Left hindlimb (tissue), 1 donor: ENCODE measurements at places on chromosomes 13 and 19.

GRCh38 chr19:12912571-12912970 lies 6.5 kb downstream of the SYCE2 start:
- no peak for DNase-seq

GRCh38 chr13:105202354-105202753 lies 1333.1 kb downstream of the EFNB2 start:
- DNase-seq, result no peak

GRCh38 chr13:48163061-48163460 lies 68.2 kb upstream of the MED4 start:
- DNase-seq, result no peak

DNA sequence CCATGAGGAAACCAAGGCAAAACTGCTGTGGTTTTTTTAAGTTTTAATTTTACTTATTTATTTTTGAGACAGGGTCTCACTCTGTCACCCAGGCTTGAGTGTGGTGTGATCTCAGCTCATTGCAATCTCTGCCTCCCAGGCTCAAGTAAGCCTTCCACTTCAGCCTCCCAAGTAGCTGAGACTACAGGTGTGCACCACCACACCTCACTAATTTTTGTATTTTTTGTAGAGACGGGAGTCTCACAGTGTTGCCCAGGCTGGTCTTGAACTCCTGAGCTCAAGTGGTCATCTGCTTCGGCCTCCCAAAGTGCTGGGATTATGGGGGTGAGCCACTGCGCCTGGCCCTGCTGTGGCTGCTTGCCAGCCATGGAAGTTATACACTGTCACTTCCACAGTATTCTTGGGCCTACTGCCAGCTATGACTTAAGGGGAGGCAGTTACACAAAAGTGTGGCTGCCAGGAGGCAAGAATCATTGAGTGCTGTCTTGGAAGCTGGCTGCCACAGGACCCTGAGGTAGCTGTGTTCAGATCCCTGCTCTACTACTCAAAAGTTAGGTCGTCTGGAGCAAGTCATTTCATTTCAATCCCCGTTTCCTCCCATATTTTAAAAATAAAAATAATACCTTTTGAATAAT lies 12.7 kb downstream of the FARP1 start:
- DNase-seq, result no peak

DNA sequence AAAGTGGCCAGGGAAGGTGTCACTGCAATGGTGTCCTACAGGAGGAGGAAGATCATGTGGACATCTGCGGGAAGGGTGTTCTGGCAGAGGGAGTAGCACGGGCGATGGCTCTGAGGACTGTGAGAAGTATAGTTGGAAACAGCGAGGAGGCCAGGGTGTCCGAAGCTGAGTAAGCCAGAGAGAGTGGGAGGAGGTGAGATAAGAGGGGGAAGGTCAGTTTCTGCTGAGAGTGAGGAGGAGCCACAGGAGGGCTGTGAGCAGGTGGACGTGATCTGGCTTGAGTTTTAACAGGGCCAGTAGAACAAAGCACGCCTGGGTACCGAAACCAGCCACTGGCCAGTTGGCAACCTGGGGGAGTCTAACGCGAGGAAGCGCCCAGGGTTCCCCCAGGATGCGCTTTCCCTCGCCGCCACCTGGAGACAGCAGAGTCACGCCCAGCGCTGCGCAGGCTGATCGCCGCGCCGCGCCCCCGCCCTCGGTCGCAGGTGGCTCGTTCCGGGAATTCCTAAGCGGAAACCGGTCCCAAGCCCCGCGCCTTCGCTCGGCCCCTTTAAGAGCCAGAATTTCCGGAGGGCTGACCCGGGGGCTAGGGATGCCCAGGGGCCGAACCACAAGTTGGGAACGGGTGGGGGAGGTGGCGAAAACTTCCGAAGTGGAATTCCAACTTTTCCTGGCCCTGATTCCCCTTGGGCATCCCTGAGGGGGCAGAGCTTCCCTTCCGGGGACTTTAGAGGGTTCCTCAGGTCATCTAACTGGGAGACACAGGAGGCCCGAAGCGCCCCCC lies 1.1 kb upstream of the LSR start:
- no peak for DNase-seq

GRCh38 chr13:106088085-106088484 lies 447.4 kb downstream of the EFNB2 start:
- DNase-seq, result no peak
